ENCODE measurements at places on chromosomes 5 and 9. TPM values are rescaled to one million over a fixed set of nuclear protein-coding genes. Genes with fewer than 3 reads are reported as not detected.

DNA sequence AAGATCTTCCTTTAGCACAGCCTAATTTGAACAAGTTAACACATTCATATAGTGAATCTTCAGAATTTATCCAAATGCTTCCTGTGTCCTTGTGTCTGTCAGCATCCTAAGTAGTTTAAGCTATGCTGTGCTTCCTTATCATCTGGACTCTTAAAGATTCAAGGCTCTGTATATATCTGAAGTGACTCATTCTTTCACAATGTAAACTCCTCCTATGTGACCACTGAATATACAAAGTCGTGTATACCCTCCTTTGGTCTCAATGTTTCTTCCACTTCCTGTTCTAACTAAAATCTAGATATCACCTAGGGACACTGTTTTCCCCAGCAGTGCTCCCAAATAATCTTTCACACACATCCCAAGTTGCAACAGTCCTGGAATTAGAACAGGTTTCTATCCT lies 935.7 kb upstream of the NUDT12 start:
- no peak for DNase-seq
- H3K27me3 ChIP-seq: no peaks in the 10 kb centered on the region
- H3K36me3 ChIP-seq: peaks cover 10% of the 10 kb centered on the region
- no peaks in the 10 kb centered on the region for H3K4me1 ChIP-seq

DNA sequence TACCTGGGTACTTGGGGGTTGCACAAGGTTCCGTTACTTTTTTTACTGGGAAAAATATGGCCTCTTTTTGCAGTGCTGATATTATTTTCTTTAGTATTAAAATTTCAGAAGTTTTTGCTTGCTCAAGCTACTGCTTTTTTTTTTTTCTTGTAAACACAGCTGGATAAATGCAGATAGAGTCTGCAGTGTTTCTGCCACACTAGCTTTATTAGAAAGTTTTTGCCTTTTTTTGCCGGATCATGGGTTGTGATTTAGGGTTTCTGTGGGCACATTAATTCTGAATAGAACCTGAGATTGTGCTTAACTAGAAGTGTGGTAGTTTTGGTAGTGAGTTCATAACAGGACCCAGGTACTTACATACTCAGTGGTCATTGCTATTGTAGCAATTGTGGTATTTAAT lies 19.9 kb downstream of the KIAA1958 start:
- no peak overlapping the region for H3K4me3 ChIP-seq
- peaks cover under 1% of the 10 kb centered on the region for H3K4me1 ChIP-seq
- H3K27me3 ChIP-seq: peaks cover 1% of the 10 kb centered on the region
- no peak for DNase-seq
- no peak overlapping the region for H3K27ac ChIP-seq

DNA sequence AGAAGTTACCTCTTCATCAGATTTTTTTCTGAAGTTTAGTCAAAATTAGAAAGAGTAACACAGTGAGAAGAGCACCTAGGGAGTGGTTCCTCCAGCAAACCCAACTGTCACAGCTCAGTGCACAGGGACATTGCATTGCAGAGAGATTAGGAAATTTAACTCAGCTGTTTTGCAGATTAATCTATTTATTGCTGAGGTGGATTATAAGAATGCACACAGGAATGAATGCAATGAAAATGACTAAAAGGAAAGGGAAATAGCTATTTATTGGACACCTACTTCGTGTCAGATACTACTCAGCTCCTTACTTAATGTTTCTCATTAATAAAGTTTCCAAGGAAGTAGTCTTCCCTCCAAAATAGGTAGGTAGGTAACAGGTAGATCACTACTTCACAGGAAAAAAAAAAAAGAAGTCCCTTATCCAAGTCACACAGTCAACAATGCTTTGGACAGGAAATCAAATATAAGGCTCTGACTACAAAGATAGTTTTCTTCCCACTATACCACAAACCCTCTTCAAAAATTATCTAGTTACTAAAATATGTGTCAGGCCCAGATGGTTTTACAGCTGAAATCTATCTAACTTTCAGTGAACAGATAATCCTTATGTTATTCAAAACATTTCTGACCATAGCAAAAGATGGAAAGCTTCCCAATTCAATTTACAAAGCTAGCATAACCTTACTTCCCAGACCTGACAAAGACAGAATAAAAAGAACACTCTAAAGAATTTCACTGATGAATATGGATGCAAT lies 442.2 kb upstream of the MPDZ start:
- no peak overlapping the region for H3K4me3 ChIP-seq
- no peak for DNase-seq
- no peak overlapping the region for H3K27ac ChIP-seq
- H3K36me3 ChIP-seq: no peaks in the 10 kb centered on the region
- no peaks in the 10 kb centered on the region for H3K4me1 ChIP-seq
- no peaks in the 10 kb centered on the region for H3K27me3 ChIP-seq

GRCh38 chr5:136768457-136768856 lies 403.1 kb upstream of the TRPC7 start:
- no peak for DNase-seq
- no peaks in the 10 kb centered on the region for H3K36me3 ChIP-seq
- no peak overlapping the region for H3K4me3 ChIP-seq
- H3K27me3 ChIP-seq: no peaks in the 10 kb centered on the region
- no peak overlapping the region for H3K27ac ChIP-seq
- H3K4me1 ChIP-seq: no peaks in the 10 kb centered on the region

DNA sequence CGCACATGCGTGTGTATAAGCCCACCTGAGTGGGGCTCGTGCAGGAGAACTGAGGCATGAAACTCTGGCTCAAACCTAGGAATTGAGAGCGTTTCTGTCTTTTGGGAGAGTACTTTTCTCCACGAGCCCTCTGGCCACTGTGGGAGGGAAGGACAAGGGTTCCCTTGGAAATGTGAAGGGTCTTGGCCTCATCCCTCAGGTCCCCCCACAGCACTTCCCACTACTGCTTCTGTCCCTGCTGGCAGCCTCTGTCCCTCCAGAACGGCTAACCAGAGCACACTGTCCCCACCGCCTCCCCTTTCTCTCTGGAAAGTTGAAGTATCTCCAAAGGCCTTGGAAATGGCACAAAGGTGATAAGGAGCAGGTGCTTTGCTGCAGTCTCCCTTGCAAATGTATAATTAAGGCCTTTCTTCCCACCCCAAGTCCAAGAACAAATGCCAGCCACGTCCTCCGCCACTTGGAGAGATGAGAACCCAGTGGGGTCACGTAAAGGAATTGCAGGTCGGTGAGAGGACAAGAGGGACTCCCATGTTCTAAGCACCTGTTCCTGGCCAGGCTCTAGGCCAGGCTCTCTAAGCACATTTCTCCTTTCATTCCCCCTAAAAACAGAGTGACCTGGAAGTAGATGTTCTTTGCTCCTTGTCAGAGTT lies 107.9 kb upstream of the LMX1B start:
- H3K4me3 ChIP-seq: no peak overlapping the region
- DNase-seq: no peak
- no peaks in the 10 kb centered on the region for H3K27me3 ChIP-seq
- H3K27ac ChIP-seq: no peak overlapping the region
- H3K4me1 ChIP-seq: no peaks in the 10 kb centered on the region
- no peaks in the 10 kb centered on the region for H3K36me3 ChIP-seq

DNA sequence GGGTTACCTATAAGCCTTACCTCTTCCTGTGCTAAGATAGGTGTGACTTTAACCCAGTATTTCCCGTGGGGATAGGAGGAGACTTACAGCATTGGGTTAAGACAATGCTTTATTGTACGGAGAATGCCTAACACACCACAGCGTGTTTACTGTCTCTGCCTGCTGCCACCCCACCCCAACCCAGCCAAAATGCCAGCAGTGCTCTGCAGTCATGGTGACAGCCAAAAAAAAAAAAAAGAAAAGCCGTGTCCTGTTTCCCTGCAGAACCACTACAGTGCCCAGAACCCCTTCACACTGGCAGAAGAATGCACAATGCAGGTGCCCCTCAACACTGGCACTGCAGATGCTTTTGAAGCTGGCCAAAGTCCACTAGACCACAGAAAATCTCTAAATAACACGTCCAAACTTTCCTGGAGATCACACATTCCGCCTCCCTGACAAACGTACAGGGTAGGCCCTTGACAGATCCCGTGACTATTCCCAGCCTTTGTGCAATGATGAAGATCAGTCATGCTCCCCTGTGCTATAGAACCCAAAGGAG lies 102.2 kb downstream of the SERINC5 start:
- no peak overlapping the region for H3K27ac ChIP-seq
- no peak overlapping the region for H3K4me3 ChIP-seq
- no peak for DNase-seq
- no peaks in the 10 kb centered on the region for H3K36me3 ChIP-seq
- H3K4me1 ChIP-seq: no peaks in the 10 kb centered on the region
- no peaks in the 10 kb centered on the region for H3K27me3 ChIP-seq

GRCh38 chr5:37701868-37702267 lies 138.0 kb downstream of the GDNF start:
- no peak overlapping the region for H3K27ac ChIP-seq
- no peak for DNase-seq
- peaks cover 24% of the 10 kb centered on the region for H3K36me3 ChIP-seq
- no peaks in the 10 kb centered on the region for H3K4me1 ChIP-seq
- no peak overlapping the region for H3K4me3 ChIP-seq
- no peaks in the 10 kb centered on the region for H3K27me3 ChIP-seq

- H3K36me3 ChIP-seq: peaks cover 5% of the 10 kb centered on the region
- DNase-seq: no peak
- H3K4me1 ChIP-seq: peaks cover 33% of the 10 kb centered on the region
- no peak overlapping the region for H3K27ac ChIP-seq
- no peak overlapping the region for H3K4me3 ChIP-seq
Measured at GRCh38 chr5:132734687-132735086, 2.7 kb downstream of the KIF3A start.

DNA sequence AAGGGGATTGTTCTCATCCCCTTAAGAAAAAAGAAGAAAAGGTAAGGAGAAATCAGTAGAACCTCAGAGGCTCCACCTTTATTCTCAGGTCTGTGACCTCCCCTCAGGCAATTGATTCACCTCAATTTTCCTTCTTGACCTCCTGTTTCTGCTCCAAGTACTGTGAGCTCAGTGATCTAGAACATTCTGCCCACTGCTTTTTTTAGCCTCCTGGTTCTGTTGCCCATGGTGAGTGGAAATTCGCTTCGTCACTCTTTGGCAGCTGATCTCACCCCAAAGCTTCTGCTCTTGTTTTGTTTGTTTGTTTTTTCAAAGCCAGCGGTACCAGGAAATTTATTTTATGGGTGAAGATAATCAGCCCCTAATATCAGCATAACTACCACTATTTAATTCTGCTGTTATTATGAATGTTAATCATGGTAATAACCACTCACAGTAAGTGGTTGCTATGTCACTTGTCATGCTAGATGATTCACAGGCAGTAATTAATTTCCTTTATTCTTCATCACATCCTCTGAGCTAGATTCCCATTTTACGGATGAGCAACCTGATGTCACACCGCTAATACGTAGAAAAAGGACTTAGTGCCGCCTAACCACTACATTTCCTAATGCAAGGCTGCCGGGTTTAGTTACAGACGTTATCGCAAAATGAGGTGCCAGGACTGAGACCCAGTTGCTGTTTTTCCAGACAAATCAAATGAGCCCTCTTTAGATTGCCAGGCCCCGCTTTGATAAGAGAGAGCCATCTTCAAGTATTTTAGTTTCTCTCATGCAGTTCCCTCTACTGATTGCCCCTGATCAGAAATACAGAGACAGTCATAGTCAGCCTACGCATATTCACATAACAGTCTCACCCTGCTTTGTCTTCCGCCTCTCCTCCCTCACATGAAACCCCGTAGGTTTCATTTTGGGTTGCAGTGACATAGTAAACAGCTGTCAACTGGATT lies 78.2 kb downstream of the CYFIP2 start:
- H3K27me3 ChIP-seq: no peaks in the 10 kb centered on the region
- DNase-seq: no peak
- peaks cover 14% of the 10 kb centered on the region for H3K4me1 ChIP-seq

GRCh38 chr5:66886941-66887340 lies 290.7 kb downstream of the MAST4 start:
- H3K4me1 ChIP-seq: peaks cover 15% of the 10 kb centered on the region
- no peak overlapping the region for H3K4me3 ChIP-seq
- no peak for DNase-seq
- H3K27me3 ChIP-seq: peaks cover 19% of the 10 kb centered on the region
- H3K36me3 ChIP-seq: no peaks in the 10 kb centered on the region

- peak overlapping the region; percentile 97 for H3K27ac ChIP-seq
- H3K4me3 ChIP-seq: peak overlapping the region; percentile 86
- peak; percentile 83 for DNase-seq
- H3K4me1 ChIP-seq: peaks cover 22% of the 10 kb centered on the region
- H3K36me3 ChIP-seq: no peaks in the 10 kb centered on the region
Measured at GRCh38 chr9:136107155-136107952, 11.3 kb downstream of the TMEM250 start.

- H3K27ac ChIP-seq: peak overlapping the region; percentile 51
- no peaks in the 10 kb centered on the region for H3K27me3 ChIP-seq
- no peak overlapping the region for H3K4me3 ChIP-seq
- H3K36me3 ChIP-seq: peaks cover 4% of the 10 kb centered on the region
Measured at GRCh38 chr5:72845889-72846288, 29.4 kb downstream of the TNPO1 start.

DNA sequence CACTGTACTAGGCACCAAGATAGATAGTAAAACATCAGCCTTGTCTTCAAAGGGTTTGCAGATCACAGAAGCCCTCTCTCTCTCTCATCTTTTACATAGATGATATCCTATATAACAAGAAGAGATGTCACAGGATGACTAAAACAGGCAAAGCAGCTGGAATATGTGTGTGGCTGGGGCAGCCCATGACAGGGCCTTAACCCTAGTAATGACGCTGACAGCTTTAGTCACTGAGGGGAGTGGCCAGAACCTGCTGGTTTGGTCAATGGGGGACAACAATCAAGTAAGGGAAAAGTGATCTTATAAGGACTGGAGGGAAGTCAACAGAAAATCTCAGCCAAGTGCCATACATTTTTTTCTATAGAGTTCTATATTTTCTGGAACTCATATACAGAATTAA lies 41.9 kb upstream of the RIC1 start:
- peaks cover 42% of the 10 kb centered on the region for H3K4me1 ChIP-seq
- H3K36me3 ChIP-seq: no peaks in the 10 kb centered on the region
- H3K4me3 ChIP-seq: peak overlapping the region; percentile 36
- peaks cover 7% of the 10 kb centered on the region for H3K27me3 ChIP-seq
- peak overlapping the region; percentile 79 for H3K27ac ChIP-seq

GRCh38 chr9:130137081-130137640 lies 35.0 kb upstream of the NCS1 start:
- peaks cover 80% of the 10 kb centered on the region for H3K4me1 ChIP-seq
- peak overlapping the region; percentile 88 for H3K27ac ChIP-seq
- H3K27me3 ChIP-seq: no peaks in the 10 kb centered on the region
- peak overlapping the region; percentile 15 for H3K4me3 ChIP-seq
- H3K36me3 ChIP-seq: peaks cover 11% of the 10 kb centered on the region

DNA sequence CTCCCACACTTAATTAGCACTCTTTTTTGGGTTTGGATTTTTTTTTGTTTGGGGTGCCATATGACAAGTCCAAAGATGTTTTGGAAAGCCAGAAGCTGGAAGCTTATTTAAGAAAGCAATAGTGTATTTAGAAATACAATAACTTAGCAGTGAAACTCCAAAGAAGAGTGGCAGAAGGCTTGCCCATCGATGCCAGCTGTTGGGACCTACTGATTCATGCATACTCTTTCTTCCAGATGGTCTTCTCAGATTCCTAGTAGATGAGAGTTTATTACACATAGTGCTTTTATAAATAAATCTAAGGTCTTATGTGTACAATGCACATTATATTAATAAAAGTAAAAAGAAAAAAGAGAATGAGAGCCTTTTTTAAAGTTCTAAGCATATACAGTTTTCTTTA lies 374.6 kb downstream of the OSTF1 start:
- no peak overlapping the region for H3K27ac ChIP-seq
- no peaks in the 10 kb centered on the region for H3K4me1 ChIP-seq
- DNase-seq: no peak
- no peak overlapping the region for H3K4me3 ChIP-seq
- no peaks in the 10 kb centered on the region for H3K27me3 ChIP-seq

GRCh38 chr9:115328228-115328627 lies 210.3 kb upstream of the TNC start:
- peaks cover 2% of the 10 kb centered on the region for H3K27me3 ChIP-seq
- H3K36me3 ChIP-seq: no peaks in the 10 kb centered on the region
- no peak overlapping the region for H3K4me3 ChIP-seq

Gene TOR4A
- total RNA-seq: 38.4 TPM

Gene CARD19
- total RNA-seq: 21.7 TPM

Gene FOXD1
- 1.5 TPM for total RNA-seq

Gene NAIP
- total RNA-seq: 14.6 TPM

Measured in natural killer cell treated with Interleukin-12 subunit alpha and Interleukin-12 subunit beta and Interleukin-15 and Interleukin-18, amount 100 ng/mL, for 72 hours (primary cell).